Activated CD4-positive, alpha-beta T cell treated with anti-CD3 and anti-CD28 coated beads for 48 hours (primary cell): ENCODE measurements at places on chromosomes 5 and 9.

- DNase-seq = no peak
These were observed 6.8 kb upstream of the PRUNE2 start for GRCh38 chr9:76912636-76913275.

- no peak for DNase-seq
These were observed 467.3 kb downstream of the ENC1 start for GRCh38 chr5:74173241-74173640.

DNA sequence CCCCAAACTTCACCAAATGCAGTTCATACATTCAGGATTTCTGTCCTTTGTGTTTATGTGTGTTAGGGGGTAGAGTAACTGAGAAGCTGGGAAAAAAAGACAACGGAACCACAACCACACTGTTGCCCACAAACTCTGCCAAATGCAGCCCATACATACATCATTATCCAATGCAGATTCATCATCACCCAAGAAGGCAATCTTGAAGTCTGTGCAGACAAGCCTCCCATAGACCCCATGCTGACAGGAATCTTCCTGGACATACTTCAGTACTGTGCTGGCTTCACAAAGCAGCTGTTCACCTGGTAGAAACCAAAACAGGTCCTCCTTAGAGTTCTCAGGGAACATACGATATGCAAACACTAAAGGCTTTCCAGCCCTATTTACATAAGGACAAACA is 38.9 kb downstream of the MTMR12 start:
- no peak for DNase-seq

DNA sequence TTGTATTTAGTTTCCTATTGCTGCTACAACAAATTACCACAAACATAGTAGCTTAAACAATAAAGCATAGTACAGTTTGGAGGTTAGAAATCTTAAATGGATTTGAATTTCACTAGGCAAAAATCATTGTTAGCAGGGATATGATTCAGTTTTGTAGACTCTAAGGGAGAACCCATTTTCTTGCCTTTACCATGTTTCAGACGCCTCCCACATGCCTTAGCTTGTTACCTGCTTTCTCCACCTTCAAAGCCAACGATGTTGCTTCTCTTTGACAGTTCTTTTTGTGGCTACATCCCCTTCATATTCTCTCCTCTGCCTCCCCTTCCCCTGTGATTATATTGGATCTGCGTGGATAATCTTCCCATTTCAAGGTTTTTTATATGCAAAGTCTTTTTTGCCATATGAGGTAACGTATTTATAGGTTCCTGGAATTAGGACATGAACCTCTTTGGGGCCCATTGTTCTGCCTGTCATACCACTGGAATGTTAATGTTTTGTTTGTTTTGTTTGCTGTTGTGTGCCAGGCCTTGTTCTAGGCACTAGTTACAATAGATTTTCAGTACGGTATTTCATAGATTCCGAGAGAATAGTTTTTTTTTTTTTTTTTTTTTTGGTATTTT is 54.1 kb downstream of the UHRF2 start:
- DNase-seq = no peak

DNA sequence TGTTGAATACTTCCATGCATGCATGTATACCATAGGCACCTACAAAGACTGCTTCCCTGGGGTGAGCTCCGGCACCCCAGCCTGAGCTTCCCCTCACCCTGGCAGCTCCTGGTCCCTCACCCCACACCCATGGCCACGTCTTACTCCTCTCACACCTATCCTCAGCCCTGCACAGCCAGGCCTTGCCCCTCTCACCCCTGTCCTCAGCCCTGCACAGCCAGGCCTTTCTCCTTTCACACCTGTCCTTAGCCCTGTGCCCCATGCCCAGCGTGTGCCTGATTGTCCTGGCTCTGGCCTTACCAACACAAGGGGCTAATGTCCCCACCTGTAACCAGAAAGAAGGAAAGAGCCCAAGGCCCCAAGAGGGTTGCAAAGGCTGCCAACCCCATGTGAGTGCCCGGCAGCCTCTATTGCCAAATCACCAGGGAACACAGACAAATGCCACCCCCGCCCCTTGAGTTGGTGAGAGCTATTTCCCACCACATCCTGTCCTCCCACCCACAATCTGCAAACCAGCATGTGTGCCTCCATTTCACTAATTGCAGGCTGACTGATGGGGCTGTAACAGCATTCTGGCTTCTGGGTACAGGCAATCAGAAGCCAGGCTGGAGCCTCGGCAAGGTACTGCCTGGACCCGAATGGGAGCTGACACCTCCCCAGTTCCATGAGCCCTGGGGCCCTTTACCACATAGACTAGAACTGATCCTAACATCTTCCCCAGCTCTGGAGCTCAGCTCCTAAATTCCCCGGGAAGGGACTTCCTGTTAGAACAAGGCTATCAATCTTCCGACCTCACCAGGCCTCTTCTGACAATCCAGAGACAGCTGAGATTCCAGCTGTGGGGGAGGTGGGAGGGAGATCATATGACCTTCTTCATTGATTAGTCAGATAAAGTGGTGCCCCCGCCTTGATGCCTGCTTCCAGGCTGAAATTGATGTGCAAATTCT is 78.2 kb downstream of the FAM114A2 start:
- DNase-seq = peak; percentile 27

DNA sequence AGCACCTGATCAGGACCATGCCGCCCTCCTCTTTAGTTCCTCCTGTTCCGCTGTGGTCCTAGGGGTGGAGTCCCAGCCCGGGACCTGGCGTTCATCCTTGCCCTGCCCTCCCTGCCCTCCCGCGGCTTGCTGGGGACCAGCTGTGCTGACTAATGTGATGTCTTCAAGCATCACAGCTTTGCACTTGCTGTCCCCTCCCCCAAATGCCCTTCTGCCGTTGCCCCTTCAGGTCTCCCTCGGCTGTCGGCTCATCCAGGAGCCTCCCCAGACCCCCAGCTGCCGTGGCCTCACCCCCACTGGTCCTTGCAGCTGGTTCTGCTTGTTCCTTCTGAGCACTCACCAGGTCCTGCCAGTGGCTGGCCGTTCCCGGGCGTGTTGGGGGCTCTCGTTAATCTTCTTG is 19.9 kb downstream of the RXRA start:
- no peak for DNase-seq

DNA sequence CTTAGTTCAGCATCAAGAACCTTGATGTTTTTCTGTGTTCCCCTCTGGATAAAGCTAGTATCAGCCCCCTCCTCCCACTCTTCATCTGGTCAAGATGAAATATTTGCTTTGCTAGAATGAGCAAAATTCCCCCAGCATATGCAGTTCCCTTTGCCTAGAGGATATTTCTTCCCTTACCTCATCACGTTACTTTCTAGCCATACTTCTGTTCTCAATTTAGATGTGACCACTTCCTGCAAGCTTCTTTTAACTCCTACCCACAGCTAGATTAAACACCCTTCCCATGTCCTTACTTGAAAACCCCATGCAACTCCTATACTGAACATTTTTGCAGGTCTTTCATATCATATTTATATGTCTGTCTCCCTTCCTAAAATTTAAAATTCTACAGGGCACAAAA is 178.9 kb upstream of the TUSC1 start:
- no peak for DNase-seq

- DNase-seq = peak; percentile 31
These were observed 45.9 kb upstream of the PJA2 start for GRCh38 chr5:109455598-109456096.
